Suppressor macrophage treated with lipopolysaccharide for 1 hour (primary cell): ENCODE measurements at places on chromosomes 3 and 15.

- DNase-seq: no peak
Measured at GRCh38 chr3:189449084-189449483, 182.1 kb upstream of the TP63 start.

DNA sequence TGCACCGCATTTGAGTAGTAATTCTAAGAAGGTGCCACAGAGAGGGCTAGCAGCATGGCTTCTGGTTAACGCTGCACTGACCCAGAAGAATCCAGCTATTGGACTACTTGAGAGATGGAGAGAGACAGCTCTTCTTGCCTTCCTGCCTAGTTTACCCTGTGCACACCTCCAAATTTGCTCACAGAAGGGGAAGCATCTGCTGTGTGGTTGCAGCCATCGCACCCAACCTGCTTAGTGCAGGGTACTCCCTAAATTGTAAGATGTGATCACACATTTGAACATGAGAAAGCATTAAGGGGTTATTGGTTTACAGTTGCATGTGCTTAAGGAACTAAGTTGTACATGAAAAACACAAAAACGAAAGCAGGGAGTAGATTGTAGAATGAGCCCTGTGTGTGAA, 122.1 kb downstream of the FOXB1 start:
- no peak for DNase-seq

DNA sequence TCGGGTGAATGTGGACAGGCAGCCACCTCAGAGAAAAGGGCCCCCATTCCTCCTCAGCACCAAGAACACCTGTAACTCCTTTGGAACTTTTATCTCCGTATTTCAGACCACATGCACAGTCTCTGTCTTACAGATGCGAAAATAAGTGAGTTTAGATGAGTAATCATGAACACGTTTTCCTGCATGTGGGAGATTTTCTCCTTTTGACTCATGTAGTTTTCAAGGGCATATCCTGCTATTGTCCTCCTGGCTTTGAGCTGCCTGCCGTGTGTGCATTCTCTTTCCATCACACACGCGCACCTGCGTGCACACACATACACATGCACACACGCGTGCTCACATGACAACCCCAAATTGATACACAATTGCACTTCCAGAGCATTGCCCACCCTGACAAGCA, 239.2 kb downstream of the GABRG3 start:
- DNase-seq: no peak

DNA sequence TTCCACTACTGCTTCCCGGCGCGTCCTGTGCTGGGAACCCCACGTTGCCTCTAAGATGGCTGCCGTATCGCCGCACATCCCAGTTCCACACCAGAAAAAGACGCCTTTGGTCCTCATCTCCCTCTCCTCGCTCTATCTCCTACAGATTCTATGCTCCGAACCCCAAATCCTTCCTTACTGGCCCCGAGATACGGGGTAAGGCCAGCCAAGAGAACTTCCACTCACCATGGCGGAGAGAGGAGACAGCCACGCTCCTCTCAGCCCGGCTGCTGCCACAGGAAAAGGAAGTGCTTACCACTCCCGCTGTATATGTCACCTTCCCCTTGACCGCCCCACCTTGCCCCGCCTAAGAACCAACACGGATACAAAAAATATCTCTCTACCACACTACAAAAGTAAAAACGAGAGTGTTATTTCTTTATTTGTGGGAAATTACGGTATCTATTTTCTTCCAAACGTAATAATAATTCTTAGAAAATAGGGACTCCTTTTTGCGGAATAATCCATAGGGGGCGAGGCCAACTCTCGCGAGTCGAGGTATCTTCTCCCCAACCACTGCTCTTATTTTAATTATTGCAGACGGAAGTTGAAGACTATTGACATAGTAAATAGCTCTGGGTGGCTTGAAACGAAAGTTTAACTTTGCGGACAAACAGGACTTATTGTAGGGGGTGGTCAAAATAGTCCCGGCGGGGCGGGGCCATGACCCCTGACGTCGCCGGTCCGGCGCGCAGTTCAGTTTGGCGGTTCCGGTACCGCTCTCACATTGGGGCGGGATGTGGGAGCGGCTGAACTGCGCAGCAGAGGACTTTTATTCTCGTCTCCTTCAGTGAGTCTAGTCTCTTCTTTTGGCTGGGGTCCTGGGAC, at the start of the genes RPL4 and ZWILCH:
Gene RPL4, minus strand, starts transcription at position 293 of the 867 bp plus-strand sequence. Its CDS starts 65 bp downstream, at position 228.
Gene ZWILCH, plus strand, starts transcription at position 764 of the 867 bp plus-strand sequence. Its CDS starts 13 bp downstream, at position 777.
- DNase-seq: peak; percentile 92

GRCh38 chr3:151793636-151794035, 20.3 kb upstream of the AADAC start:
- DNase-seq: no peak

GRCh38 chr3:52228266-52228665, 2.8 kb upstream of the TLR9 start:
- no peak for DNase-seq

DNA sequence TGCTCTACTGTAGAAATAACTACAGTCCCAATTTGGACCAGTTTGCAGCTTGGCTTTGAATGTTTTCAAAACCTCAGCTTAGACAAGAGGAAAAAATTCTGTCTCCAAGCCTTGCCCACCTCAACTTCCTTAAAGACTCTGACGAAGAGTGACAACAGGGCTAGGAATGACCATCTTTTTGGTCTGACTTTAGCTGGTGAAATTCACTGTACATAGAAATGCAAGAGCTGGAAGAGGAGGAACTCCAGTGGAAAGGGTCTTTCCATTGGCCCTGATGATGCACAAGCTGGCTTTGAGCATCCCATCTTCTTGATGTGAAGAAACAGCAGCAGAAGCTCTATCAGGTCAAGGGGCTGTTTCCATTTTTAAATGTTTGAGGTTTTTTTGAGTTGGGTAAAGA, 22.7 kb upstream of the SH3BP5 start:
- DNase-seq: peak; percentile 86

DNA sequence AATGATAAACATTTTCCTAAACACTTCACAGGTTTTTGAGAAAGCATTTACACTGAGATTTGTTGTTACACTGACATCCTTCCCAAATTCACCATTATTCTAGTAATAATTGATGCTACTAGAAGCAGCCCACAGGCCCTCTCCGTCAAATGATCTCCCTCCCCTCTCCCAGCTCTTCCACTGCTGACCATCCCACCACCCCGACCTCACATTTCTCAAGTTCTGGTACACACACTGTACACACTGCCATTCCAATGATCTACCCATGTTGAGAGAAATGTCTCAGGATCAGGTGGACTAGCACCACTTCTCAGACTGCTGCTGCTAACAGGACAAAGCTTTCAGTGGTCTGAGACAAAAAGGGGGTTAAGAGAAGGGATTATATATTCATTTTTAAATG, 3.5 kb downstream of the TBC1D5 start:
- DNase-seq: no peak
